ENCODE measurements at places on chromosomes 12 and 14.

- DNase-seq = no peak
These were observed 272.0 kb downstream of the ZFP36L1 start for GRCh38 chr14:68520637-68521556.

DNA sequence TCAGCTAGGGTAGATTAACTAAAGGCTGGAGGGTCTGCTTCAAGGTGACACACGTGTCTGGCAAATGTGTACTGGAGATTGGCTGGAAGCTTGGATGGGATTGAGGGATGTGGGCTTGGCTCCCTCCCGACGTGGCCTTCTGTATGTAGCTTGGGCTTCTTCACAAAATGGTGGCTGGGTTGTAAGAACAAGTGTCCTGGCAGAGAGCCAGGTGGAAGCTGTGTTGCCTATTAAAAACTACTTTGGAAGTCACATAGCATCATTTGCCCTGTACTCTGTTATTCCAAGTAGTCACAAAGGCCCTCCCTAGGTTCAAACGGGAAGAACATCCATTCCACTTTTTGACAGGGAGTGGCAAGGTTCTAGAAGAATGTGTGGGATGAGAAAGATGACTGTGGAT is 174.1 kb upstream of the PRICKLE1 start:
- DNase-seq = no peak

DNA sequence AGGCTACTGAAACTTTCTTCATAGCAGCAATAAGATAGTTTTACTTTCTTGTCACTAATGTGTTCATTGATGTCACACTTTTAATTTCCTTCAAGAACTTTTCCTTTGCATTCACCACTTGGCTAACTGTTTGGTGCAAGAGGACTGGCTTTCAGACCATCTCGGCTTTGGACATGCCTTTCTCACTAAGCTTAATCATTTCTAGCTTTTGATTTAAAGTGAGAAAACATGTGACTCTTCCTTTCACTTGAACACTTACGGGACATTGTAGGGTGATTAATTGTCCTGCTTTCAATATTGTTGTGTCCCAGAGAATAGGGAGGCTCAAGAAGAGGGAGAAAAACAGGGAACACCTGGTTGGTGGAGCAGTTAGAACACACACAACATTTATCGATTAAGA is 41.9 kb downstream of the IFNG start:
- no peak for DNase-seq

DNA sequence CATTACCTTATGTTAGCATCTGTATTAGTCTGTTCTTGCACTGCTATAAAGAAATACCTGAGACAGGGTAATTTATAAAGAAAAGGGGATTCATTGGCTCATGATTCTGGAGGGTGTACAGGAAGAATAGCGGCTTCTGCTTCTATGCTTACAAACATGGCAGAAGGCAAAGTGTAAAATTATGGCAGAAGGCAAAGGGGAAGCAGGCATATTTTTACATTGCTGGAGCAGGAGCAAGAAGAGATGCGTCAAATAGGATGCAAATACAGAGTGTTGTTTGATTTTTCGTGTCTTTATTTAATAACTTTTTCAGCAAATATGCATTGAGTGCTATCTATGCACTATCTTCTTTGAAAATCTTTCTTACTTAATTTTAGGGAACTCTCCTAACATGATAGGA is 210.7 kb upstream of the SSTR1 start:
- DNase-seq = no peak

DNA sequence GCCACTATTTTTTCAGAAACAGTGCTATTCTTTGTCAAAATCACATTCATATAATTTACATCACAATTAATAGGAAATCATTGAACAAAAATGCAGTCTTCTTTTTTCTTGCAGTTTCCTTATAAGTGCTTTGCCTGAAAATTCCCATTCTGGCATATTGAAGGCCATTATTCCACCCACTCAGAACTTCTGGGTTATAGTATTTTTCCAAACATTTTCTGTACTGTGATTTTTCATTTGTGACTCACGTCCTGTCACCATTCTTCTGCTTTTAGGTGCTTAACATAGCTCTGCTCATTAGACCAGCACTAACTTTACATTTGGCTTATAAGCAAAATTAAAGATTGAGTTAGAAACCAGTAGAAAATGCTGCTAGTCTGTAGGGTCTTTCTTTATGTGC is 241.0 kb upstream of the NPAS3 start:
- DNase-seq = no peak

GRCh38 chr12:47930634-47931033 is 25.8 kb upstream of the VDR start:
- DNase-seq = no peak

GRCh38 chr12:9856894-9857293 is 12.3 kb downstream of the CLEC2B start:
- no peak for DNase-seq

DNA sequence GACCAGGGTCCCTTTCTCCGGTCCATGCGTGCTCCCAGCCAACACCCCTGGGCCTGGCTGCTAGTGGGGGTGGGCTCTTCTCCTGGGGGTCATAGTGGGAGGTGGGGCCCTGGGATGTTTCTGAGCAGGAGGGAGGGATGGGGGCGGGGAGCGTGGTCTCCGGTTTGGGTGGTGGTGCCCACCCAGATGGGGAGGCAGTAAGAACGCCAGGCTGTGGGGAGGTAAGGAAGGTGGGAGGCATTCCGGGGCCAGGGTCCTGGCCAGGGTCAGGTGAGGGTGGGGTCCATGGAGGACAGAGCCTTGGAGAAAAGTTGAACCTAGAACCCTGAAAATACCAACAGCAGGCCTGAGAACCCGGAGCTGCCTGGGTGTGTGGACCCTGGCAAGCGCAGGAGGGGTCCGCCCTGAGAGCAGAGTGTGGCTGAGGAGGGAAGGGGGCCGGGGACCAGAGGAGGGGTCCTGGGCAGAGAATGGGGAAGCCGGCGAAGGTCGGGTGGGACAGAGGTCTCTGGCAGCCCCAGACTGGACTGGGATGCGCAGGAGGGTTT is 5.7 kb downstream of the CRIP2 start:
- DNase-seq = no peak

DNA sequence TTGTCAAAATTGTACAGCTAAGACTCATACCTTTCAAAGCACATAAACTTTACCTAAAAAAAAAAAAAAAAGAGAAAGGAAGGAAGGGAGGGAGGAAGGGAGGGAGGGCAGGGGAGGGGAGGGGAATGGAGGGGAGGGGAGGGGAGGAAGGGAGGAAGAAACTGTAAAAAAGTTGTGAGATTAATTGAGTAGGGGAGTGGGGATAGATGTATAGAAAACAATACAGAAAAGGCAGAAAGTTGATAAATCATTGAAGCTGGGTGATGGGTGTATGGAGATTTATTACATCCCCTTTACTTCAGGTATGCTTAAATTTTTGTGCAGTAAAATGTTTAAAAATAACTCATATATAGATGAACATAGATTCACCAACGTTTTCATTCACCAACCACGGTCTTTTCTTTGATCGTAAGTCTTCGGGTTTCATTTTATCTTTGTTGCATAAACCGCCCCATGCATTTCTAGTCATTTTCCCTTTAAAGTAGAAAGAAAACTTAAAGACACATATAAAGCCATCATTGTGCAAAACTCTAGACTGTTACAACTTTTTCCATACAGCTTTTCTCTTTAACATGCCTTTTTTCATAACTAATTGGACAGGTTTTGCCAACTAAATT is 191.2 kb upstream of the KRR1 start:
- DNase-seq = no peak

GRCh38 chr12:51678086-51678724 is 87.2 kb downstream of the SCN8A start:
- peak; percentile 21 for DNase-seq

- DNase-seq = no peak
These were observed 158.6 kb upstream of the CCND2 start for GRCh38 chr12:4114986-4115385.

- DNase-seq = no peak
These were observed 58.0 kb upstream of the EVL start for GRCh38 chr14:100007254-100007653.

DNA sequence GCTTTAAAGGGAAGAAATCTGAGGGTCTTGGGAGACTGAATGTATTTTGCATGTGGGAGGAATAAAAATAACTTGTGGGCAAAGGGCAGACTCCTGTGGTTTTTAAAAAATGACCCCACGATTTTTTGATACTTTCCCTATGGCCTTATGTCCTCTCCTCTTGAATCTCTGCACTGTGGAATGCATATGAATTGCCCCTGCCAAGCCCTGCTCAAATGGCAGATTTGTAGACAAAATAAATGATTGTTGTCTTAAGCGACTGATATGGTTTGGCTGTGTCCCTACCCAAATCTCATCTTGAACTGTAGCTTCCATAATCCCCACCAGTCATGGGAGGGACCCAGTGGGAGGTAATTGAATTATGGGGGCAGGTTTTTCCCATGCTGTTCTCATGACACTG is 223.8 kb downstream of the DACT1 start:
- no peak for DNase-seq

GRCh38 chr14:35750202-35750904 is 58.7 kb downstream of the RALGAPA1 start:
- no peak for DNase-seq

- DNase-seq = no peak
These were observed 2.0 kb upstream of the ARHGEF25 start for GRCh38 chr12:57609101-57609780.

GRCh38 chr14:60215127-60215444 is 33.9 kb upstream of the PPM1A start:
- DNase-seq = no peak

DNA sequence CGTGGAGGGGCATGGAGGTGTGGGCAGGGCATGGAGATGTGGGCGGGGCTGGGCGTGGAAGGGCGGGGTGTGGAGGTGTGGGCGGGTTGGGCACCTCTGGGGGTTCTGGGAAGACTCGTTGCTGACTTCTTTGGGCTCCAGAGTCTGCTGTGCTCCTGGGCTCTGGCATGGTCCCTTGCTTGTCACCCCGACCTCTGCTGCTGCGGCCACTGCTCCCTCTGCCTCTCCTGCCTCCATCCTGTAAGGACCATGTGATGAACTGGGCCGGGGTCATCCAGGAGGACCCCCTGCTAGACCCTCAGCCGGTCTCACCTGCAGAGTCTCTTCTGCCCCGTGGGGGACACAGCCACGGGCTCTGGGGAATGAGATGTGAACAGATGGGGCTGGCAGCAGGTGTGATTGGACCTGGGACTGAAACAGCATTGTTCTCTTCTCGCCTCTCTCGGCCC is 15.3 kb downstream of the NOC4L start:
- DNase-seq = no peak

- peak; percentile 91 for DNase-seq
These were observed 39.1 kb downstream of the CORO1C start for GRCh38 chr12:108691998-108692808.

DNA sequence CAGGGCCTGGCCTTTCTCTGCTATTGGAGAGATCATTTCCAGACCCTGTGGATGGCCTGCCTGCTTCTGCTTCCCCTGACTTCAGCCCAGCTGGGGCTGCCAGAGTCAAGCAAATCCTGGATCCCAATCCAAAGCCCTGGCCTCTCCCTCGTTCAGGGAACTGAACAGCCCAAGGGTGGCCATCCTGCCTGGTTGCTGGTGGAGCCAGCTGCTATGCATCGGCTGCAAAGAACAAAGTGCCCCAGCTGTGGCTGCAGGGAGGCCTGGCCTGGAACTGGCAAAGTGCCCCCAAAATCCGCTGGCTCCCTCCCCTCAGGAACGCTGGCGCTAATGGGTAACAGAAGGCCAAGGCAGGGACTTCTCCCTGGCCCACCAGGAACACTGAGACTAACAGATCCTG is 56.4 kb downstream of the LRRC74A start:
- no peak for DNase-seq

GRCh38 chr12:109831929-109832328 is 1.3 kb downstream of the TRPV4 start:
- DNase-seq = no peak

DNA sequence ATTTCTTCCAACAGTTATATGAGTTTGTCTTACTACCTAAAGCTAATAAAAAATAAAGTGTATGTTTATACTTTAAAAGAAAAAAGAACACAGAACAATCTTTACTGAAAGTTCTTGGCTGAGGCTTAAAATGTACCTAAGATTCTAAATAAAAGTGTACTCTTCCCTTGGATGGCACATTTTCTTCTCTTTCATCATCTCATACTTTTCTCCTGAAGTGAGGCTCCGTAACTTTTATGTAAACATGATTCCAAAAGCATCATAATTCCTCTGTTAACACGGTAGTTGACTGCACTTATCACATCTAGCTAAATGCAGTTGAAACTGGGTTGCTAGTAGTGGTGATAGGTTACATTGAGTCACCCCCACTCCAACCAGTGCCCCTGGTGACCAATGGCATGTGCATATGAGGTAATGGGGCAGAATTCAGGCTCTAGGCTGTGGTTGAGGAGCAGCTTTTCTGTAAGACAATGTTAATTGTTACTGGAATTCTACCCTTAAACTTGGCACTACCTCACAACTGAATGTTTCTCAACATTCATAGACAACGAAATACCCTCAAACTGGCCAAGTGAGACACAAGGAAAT is 38.4 kb downstream of the WASHC3 start:
- no peak for DNase-seq

Data from erythroblast (primary cell).